EH (cell line): ENCODE measurements at places on chromosomes 1 and 21.

- DNase-seq = no peak
These were observed 85.0 kb upstream of the AK4 start for GRCh38 chr1:65063025-65063424.

GRCh38 chr1:174721246-174721645 is 273.5 kb downstream of the GPR52 start:
- DNase-seq = no peak

GRCh38 chr1:91529856-91530255 is 29.2 kb downstream of the CDC7 start:
- peak; percentile 43 for DNase-seq

GRCh38 chr1:159341736-159342135 is 39.6 kb downstream of the FCER1A start:
- no peak for DNase-seq

DNA sequence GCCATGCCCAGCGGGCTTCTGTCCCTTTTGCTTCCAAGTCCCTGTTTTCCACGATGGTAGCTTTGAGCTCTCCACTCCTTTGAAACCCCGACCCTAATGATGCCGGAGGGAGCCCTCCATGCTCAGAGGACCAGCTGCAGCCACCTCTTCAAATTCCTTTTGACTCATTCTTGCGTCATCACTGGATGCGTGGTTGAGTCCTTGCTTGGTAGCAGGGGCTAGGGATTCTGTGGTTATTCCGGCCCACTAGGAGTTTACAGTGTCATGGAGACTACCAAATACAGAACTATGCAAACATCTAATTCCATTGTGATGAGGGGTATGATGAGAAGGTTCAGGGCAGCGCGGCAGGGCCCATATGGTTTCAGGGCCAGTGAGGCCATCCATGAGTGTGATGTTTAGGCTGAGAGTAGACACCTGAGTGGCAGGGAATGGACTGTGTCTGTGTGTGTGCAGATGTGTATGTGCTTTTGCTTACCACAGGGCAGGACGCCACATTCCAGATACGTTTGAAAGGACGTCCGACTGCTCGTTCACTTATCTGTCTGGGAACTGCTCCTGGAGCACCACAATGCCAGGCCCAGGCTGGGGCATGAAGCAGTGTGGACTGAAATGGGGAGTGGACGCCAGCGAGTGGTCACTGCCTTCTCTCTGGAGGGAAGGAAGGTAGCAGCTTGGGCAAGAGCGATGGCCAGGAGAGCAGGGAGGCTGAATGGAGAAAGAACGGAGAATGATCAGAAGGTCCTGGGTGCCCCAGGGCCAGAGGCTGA is 30.4 kb upstream of the ZBTB21 start:
- DNase-seq = peak; percentile 100

GRCh38 chr1:232034556-232034955 is 408.0 kb downstream of the DISC1 start:
- DNase-seq = no peak

- DNase-seq = no peak
These were observed 195.4 kb upstream of the C1orf174 start for GRCh38 chr1:4095433-4095971.

DNA sequence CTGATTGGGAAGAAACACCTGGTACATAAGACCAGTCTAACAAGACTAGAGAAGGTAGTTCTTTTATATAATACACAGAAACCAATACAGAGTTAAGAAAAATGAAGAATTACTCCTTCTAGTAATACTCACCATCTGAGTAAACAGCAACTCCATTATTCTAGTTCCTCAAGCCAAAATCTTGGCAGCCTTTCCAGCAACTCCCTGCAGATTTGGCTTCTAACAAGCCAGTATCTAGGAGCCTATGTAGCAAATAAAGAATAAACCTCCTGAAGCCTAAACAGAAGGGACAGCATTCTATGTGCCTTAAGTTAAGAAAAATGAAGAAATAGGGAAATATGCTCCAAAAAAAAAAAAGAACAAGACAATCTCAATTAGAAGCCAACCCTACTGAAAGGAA is 24.5 kb downstream of the ERO1B start:
- DNase-seq = no peak

DNA sequence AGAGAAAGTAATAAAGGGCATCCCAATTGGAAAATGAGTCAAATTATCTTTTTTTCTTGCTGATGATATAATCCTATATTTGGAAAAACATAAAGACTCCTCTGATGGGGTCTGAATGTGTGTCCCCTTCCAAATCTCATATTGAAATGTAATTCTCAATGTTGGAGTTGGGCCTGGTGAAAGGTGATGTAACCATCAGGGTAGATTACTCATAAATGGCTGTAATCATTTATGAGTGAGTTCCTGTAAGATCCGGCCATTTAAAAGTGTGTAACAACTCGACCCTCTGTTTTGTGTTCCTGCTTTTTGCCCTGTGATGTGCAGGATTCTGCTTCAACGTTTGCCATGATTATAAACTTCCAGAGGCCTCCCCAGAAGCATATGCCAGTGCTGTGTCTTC is 44.3 kb upstream of the MAP1LC3C start:
- no peak for DNase-seq

- no peak for DNase-seq
These were observed 85.1 kb downstream of the NID1 start for GRCh38 chr1:235979716-235980333.

DNA sequence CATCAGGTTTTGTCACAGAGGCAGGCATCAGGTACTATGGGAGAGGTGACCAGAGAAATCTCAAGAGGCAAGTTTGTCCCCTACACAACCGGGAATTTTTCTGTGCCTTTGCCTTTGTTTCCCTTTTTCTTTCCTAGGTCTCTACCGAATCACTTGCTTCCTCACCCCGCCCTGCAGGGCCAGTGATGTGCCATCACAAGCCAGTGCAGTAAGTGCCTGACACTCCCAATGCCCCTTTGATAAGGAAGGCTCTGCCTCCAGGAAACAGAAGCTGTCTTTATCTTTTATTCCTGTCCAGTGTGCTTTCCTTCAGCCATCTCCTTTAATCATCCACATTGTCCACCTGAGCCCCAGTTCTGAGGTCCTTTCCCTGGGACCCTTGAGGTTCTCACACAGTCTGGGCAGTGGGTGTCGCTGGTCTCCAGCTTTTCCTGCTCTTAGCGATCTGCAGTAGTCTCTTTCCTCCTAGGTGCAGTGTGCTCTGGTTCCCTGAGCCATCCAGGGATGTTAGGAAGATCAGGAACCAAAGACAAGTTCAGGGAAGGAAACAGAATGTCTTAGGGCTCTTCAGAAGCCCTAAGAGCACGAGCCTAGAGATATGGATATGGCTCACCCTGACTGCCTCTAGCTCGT is 36.6 kb downstream of the GJA5 start:
- DNase-seq = peak; percentile 57

DNA sequence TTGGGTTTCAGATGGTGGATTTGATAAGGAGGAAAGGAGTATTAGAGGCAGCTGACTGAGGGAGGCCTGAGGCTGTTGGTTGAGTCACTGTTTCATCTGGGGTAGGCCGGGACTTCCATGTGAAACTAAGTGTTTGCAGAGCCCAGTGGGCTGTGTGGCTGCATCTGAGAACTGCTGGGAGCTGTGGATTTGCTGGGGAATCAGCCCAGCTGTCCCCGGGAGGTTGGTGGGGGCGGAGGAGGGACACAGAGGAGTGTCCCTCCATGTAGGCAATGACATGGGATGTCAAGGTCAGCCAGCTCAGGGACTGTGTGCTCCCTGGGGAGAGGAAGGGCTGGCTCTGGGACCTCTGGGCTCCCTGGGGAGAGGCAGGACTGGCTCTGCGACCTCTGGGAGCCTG is 36.4 kb downstream of the SLC2A7 start:
- peak; percentile 50 for DNase-seq

- DNase-seq = no peak
These were observed 48.9 kb downstream of the AHDC1 start for GRCh38 chr1:27554759-27555699.

DNA sequence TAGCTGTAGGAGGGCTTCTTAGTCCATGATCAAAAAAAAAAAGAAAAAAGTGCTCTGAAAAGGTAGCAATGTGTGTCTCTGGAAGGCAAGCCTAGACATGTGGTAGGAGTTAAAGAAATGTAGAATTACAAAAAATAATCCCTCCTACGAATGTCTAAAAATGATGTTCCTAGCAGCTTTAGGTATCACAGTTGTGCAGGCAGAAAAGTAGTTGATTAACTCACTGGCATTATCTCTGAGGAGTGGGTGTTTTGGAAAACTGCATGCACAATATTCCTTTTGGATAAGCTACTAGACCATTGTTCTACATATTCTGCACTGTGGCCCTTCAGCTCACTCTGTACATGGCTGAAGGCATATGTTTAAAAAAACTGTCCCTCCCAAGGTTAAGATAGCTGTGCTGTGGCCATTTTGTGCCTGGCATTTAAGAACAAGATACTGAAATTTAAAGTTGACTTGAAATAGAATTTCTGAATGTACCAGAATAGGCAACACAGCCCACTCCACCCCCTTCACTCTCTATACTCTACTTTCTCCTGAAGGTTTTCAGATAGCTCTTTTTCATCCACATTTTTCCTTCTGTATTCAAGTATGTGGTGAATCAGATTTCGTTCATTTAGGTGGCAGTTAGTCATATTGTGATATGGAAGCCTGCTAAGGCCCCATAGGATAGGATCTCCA is 463.9 kb upstream of the LRRC7 start:
- DNase-seq = no peak

DNA sequence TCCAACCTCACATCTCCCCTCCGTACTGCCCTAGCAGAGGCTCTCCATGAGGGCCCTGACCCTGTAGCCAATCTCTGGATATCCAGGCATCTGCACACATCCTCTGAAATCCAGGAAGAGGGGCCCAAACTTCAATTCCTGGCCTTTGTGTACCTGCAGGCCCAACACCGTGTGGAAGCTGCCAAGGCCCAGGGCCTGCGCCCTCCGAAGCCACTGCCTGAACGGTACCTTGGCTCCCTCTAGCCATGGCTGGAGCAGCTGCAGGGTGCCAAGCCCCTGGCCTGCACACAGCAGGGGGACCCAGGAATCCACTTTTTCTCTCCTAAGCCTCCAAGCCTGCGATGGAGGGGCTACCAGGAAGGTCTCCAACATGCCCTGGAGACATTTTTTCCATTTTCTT is 84.2 kb downstream of the PTGER3 start:
- DNase-seq = no peak

DNA sequence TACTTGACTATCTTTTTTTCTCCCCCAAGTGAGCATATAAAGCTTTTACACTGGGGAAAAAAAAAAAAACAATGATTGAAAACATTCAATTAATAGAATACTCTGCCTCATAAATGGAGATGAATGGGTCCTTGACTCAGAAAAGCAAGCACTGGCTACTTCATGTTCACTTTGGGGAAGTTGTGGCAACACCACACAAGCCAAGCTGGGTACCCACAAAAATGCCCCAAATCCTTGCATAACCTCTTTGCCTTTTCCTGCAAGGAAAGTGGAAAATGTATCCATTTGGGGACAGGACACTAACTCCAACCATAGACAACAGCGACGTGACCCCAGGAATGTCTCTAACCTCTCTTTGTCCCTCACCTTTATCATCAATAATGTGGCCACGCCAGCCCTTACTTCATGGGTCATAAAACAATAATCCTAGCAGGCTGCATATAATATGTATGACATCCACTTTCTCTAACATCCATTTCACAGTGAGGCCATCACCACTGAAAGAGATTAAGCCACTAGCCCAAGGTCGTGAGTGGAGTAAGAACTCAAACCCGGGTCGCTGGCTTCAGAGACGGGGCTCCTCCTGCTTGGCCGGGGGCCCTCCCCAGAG is 2.3 kb downstream of the ECE1 start:
- DNase-seq = no peak

DNA sequence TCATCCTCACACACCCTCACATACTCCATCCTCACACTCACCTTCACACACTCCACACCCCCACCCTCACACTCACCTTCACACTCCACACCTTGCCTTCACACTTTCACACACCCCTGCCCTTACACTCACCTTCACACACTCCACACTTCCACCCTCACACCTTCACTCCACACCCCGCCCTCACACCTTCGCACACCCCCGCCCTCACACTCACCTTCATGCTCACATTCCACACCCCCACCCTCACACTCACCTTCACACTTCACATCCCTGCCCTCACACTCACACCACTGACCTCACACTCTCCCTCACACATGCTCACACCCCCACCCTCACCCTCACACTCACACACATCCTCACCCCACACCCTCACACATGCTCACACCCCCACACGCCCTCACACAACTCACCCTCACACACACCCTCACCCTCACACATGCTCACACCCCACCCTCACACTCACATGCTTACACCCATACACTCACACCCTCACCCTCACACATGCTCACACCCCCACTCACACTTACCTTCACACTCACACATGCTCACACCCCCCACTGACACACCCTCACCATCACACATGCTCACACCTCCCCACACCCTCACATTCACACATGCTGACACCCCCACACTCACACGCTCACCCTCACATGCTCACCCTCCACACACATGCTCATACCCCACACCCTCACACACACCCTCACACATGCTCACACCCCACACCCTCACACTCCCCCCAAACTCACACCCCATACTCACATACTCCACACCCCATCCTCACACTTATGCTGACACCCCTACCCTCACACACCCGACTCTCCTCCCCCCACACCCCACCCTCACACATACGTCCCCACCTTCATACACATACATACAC is 44.5 kb upstream of the EDN2 start:
- DNase-seq = no peak

DNA sequence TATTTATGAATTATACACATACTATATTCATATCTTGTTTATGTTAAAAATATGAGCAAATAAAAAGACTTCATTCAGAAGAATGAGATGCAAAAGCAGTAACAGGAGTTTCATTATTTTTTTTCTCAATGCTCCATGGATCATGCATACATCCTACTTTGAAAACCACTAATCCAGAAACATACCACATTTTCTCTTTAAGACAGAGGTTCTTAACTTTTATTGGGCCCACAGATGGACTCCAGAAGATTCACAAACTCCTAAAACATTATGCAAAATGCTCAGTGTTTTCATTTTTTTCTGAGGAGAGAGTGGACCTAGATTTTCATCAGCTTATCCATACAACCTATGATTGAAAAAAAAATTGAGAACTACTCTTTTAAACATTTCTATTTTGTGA is 227.8 kb downstream of the DNM3 start:
- DNase-seq = no peak

- peak; percentile 86 for DNase-seq
These were observed 147.4 kb upstream of the USP24 start for GRCh38 chr1:55362558-55362957.
